ENCODE measurements at places on chromosomes 1 and 21. TPM values are rescaled to one million over a fixed set of nuclear protein-coding genes. Genes with fewer than 3 reads are reported as not detected.

GRCh38 chr1:1307261-1307922 lies 338 bp downstream of the ACAP3 start:
- no peaks in the 10 kb centered on the region for H3K36me3 ChIP-seq
- DNase-seq = no peak
- H3K27ac ChIP-seq = peak overlapping the region; percentile 9
- no peaks in the 10 kb centered on the region for H3K27me3 ChIP-seq

GRCh38 chr1:219050822-219051125 lies 122.9 kb upstream of the LYPLAL1 start:
- DNase-seq = no peak
- H3K36me3 ChIP-seq = no peaks in the 10 kb centered on the region
- H3K4me3 ChIP-seq = no peak overlapping the region
- no peak overlapping the region for H3K27ac ChIP-seq
- no peaks in the 10 kb centered on the region for H3K27me3 ChIP-seq

DNA sequence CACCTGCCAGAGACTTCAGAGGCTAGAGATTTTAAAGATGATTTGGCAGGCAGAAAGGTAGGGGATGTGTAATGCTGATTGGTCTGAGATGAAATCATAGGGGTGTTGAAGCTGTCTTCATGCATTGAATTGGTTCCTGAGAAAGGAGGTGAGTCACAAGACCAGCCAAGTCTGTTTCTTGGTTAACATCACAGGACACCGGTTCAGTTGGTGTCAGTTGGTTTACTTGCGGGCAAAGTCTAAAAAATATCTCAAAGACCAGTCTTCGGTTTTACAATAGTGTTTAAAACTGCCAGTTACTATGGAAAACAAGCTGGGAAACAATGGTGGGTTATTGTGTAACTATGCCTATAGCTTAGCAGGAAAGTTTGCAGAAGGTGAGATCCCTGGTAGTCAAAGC lies 305.9 kb downstream of the BARHL2 start:
- H3K27me3 ChIP-seq = no peaks in the 10 kb centered on the region
- H3K4me1 ChIP-seq = no peaks in the 10 kb centered on the region
- no peaks in the 10 kb centered on the region for H3K36me3 ChIP-seq
- H3K4me3 ChIP-seq = no peak overlapping the region
- DNase-seq = no peak
- H3K27ac ChIP-seq = no peak overlapping the region

- H3K4me1 ChIP-seq = no peaks in the 10 kb centered on the region
- no peak for DNase-seq
- no peaks in the 10 kb centered on the region for H3K36me3 ChIP-seq
Observed at GRCh38 chr21:41064334-41064791, 103.6 kb upstream of the BACE2 start.

The OR2G6 gene
- not detected for total RNA-seq

GRCh38 chr1:107620753-107621152 lies 344.2 kb downstream of the VAV3 start:
- H3K36me3 ChIP-seq = no peaks in the 10 kb centered on the region
- H3K27ac ChIP-seq = no peak overlapping the region
- no peak overlapping the region for H3K4me3 ChIP-seq
- no peaks in the 10 kb centered on the region for H3K27me3 ChIP-seq

- H3K4me1 ChIP-seq = no peaks in the 10 kb centered on the region
- peaks cover 2% of the 10 kb centered on the region for H3K36me3 ChIP-seq
- DNase-seq = no peak
Observed at GRCh38 chr1:169321539-169321938, 46.1 kb downstream of the NME7 start.

The CLDN17 gene
- not detected for total RNA-seq

DNA sequence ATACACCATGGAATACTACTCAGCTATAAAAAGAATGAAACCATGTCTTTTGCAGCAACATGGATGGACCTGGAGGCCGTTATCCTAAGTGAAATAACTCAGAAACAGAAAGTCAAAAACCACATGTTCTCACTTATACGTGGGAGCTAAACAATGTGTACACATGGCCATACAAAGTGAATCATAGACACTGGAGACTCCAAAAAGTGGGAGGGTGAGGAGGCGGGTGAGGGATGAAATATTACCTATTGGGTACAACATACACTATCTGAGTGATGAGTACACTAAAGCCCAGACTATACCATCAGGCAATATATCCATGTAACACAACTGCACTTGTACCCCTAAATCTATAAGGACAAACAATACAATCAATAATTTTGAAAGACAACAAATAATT lies 39.5 kb upstream of the FAM20B start:
- no peak for DNase-seq
- no peak overlapping the region for H3K27ac ChIP-seq
- no peaks in the 10 kb centered on the region for H3K4me1 ChIP-seq
- no peaks in the 10 kb centered on the region for H3K36me3 ChIP-seq
- no peaks in the 10 kb centered on the region for H3K27me3 ChIP-seq
- no peak overlapping the region for H3K4me3 ChIP-seq

Measured in aorta (tissue), 5 donors.